Immature natural killer cell (primary cell): ENCODE measurements at places on chromosomes 4 and X.

GRCh38 chr4:109052821-109053220 is 249.6 kb downstream of the COL25A1 start:
- no peak for DNase-seq

DNA sequence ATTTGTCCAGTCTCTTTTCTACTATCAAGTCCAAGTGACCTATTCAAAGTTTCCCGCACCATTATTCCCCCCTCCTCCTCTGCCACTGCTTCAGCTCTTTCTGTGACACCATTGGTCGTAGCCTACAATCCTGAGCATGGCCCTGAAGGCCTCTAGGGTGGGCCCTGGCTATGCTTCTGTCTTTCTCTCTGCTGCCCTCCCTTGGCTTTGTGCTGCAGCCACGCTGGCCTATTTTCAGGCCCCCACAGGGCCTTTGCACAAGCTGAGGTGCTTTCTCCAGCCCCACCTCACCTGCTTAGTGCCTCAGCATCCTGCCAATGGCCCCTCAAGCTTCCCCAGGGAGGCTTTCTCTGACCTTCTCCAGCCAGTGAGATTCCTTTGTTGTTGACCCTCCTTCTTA is 156.5 kb downstream of the NHS start:
- no peak for DNase-seq

GRCh38 chrX:276581-277201 is 4.5 kb upstream of the PLCXD1 start:
- peak; percentile 30 for DNase-seq

DNA sequence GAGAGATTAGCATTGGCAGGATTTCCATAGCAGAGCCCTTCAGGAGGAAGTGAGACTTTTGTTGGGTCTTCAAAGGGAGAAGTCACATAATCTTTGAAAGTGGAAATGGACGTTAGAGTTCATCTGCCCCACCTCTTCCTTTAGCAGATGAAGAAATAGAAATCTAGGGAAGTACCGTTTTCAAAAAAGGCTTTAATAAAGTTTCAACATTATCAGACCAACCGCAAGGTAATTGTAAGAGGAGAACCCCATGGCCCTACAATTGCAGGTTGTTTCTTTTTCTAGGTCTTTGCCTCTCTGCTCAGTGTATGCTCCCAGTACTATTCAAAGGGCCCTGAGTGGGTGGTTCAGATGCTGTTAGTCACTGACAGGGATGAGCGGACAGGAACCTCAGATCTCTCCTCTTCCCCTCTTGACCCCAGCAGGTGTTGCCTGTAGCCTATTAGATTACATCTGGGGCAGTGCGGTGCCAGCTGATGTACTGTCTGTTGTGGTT is 48.6 kb upstream of the AP1S2 start:
- no peak for DNase-seq

- DNase-seq = no peak
Measured at GRCh38 chrX:17736478-17736855, 826 bp upstream of the SCML1 start.
